ENCODE measurements at places on chromosomes 6 and 20.

DNA sequence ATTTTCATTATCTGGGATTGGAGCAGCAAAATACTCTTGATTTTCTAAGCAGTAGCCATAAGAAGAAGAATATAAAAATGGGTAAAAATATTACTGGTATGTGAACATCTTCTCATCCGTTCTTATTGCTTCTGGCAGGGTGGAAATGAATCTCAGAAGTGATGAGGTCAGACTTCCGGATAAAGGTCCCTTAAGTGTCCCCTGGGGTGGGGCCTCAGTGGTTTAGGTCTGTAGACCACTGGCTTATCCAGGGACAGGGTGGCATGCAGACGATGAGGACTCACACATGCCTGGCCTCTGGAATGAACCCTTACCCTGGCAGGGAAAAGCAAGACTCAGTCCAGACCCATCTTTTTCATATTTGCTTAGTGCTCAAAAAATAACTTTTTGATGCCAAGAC lies 143.3 kb downstream of the UST start:
- DNase-seq = no peak

DNA sequence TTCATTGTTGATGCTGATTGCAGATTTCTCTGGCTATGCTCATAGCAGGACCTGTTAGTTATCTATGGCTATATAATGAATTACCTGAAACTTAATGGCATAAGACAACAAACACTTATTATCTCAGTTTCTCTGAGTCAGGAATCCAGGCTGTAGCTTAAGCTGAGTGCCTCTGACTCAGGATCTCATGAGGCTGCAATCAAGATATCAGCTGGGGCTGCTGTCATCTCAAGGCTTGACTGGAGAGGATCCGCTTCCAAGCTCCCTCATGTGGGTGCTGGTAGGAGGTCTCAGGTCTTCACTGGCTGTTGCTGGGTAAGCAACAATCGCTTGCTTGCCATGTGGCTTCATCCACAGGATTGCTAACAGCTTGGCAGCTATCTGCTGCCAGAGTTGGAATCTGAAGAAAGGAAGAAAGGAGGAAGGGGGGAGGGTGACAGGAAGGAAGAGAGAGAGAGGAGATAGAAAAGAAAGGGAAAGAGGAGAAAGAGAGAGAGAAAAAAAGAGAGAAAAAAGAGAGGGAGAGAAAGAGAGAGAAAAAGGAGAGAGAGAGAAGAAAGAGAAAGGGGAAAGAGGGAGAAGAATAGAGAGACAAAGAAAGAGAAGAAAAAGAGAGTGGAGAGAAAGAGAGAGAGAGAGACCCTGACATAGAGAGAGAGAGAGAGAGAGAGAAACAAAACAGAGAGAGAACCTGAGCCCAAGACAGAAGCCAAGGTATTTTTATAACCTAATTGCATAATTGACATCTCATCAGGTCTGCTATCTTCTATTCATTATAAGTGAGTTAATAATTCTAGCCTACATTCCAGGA lies 579.0 kb upstream of the BTBD3 start:
- DNase-seq = no peak

DNA sequence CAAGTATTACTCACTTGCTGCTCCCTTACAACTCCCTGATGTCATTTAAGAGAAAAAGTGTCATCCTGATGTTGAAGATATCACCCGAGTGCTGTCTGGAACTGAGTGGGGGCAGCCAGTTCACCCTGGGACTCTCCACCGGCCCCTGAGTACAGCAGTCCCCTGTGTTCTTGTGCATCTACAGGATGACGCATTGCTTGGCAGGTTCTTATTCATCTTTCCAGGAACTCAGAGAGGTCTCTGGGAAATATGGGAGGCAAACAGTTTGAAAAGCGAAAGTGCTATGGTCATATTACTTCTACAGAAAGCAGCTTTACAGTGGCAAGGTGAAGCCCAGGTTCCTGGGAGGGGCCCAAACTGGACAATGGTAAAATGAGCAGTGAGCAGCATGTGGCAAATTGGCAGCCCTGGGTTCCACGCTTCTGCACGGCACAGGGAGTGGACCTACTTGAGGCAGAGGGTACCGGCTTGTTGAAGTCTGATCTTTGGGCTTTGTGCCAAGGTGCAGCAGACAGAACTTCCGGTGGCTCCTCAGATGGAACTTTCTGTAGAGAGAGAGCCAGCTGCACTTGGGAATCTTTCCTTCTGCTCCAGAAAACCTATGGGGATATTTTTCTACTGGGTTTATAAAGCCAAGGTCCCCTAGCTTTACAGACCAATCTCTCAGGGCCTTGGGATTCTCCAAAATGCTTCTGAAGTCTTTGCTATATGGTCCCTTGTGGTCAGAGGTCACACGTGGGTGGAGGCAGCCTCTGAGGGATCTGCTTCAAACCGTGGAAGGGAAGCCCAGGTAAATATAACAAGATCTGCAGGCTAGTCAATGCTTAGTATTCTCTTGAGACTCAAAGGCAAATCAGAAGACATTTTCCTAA lies 128.3 kb downstream of the MAP3K7 start:
- peak; percentile 53 for DNase-seq

DNA sequence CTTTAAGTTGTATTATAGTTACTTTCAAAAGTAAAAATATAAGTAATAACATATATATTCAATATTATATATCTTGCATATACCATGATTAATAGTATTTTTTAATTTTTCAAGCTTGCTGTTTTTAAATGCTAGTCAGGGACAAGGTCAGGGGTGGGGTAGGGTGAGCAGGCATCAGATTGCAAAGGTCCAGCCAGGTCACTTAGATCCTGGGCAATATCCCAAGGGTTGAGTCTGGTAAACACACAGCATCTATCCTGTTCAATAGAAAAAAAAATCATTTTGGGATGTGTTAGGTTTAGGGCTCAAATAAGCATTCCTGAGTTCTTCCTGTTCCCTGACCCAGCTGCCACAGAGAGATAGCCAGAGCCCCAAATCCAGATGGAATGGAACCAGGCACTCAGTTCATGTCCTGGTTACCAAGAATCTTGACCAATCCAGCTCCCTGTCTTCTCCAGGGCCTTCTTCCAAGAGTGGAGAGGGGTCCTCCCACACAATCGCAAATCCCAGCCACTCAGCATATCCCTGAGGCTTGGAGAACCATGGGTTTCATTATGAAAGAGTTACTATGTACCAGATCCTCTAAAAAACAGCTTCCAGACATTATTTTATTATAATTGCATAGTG lies 134.9 kb upstream of the TOP1 start:
- no peak for DNase-seq

DNA sequence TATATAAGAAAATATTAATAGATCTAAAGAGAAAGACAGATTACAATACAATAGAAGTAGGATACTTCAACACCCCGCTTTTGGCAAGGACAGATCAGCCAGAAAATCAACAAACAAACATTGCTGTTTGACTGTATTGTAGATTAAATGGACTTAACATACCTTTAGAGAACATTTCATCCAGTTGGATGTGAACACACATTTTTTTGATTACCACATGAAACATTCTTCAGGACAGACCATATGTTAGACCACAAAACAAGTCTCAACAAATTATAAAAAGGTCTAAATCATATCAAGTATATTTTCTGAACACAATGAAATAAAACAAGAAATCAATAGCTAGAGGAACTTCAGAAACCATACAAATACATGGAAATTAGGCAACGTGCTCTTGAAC lies 148.2 kb downstream of the TRMT11 start:
- DNase-seq = no peak

DNA sequence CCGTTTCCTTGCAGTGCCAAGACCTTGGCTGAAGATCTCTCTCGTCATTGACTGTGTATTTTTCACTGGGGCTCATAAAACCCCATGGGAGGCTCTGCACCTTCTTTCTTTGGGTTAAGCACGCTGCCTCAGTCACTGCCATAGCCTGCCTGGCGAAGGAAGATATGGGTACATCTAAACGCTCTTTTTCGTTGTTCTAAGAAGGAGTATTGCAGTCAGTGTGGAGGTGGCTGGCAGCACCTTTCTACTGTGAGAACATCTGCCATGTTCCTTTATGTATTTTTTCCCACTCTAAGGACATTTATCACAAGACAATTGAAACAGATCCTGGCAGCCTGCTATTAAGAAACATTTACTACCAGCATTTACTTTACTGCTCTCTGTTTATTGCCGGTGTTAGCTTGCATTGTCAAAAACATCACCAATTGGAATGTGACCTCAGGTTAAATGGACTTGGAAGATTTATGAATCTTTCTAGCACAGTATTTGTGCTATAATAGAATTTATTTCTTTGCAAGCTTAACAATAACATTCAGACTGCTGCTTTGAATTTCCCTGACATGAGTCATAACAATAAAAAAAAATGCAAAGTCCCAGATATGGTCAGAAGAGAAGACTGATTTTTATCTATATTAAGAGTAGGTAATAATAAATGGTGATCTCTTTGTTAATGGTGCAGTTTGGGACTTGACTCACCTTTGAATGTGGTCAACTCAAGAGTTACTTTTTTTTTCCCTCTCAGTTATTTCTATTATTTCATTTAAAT lies 62.2 kb upstream of the CLDN20 start:
- no peak for DNase-seq

GRCh38 chr6:64520050-64520449 lies 884.4 kb downstream of the PHF3 start:
- DNase-seq = no peak

GRCh38 chr6:82015043-82015442 lies 232.5 kb downstream of the IBTK start:
- no peak for DNase-seq

DNA sequence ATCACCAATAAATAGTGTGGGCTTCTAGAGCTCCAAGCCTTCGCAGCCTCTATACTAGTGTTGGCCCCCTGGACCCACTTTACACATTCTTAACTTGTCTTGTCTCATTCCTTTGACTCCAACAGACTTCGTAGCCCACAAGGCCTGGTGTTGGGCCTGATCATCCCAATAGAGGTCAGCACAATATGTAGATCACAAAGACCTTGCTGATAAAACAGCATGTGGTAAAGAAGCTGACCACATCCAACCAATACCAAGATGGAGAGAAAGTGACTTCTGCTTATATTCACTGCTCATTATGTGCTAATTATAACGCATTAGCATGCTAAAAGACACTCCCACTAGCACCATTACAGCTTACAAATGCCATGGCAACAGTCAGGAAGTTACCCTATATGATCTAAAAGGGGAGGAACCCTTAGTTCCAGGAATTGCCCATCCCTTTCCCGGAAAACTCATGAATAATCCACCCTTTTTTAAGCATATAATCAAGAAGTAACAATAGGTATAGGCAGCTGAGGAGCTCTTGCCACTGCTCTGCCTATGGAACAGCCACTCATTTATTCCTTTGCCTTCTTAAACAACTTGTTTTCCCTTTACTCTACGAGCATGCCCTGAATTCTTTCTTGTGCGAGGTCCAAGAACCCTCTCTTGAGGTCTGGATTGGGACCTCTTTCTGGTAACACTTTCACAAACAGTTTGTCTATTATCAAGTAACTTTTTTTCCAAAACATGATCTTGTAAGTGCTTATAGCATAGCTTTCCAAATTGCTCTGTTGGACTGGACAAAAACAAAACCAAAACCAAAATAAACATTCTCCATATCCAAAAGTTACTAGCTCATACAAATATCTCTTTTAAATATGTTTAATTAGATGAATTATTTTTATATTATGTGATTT lies 54.6 kb upstream of the ECHDC1 start:
- DNase-seq = no peak

DNA sequence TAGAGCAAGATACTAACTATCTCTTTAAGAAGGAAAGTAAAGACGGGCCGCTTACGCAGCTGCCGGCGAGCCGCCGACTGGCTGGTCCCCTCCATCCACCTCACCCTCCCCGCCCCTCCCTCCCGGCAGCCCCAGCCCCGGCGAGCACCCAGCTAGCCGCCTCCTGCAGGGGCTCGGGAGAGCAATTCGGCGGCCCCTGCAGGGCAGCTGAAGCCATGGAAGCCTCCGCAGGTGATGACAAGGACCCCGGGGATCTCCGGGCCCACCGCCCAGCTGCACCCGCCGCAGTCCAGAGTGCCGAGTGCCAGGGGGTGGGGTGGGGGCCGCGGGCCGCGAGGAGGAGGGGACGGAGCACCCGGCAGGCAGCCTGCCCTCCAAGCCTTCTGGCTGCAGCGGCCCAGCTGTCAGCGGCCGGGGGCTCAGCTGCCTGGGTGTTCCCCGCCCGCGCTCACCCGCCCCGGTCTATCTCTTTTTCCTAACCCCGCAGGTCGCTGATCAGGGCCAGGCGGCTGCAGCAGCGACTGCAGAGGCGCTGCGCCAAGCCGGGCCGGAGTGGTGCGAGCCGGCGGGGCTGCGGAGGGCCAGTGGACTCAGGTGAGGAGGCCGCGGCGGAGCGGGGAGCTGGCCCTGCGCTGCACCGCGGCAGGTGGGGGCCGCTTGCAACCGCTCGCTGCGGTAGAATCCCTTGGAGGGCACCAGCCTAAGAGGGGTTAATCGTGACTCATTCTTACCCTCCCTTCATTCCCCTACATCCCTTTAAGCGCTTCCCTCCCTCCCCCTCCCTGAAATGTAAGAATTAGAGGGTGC lies at the start of gene SNPH:
Gene SNPH, plus strand, starts transcription at position 128 of the 807 bp plus-strand sequence. CDS start 29,946 bp downstream, outside the sequence.
- DNase-seq = peak; percentile 53

DNA sequence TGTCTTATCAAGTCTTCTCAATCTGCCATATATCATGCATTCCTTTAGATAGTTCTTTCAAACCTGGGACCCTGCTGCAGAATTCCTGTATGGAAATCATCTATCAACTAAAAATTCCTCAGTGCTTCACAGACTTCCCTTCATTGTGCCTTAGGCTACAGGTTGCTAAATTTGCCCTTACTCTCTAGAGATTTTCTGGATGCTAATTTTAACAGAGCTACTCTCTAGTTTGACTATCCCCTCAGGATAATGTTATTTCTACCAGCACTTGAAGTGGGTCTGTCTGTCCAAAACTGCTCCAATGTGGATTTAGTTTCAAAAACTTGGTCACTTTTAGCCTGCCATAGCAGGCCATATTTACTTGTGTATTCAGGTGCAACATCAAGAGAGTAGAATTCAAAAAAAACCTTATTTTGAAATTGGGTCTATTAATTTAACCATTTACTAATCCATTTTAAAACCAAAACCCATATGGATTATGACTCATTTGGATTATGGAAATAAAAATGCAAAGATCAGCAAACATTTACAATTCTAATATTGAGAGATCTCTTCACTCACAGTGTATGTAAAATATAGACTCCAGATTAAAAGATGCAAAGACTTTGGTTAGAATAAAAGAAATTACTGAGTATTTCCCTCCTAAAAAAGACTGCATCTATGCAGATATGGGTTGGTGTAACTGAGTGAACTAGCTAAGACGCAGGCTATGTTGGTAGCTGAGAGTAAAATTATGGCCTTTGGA lies 13.9 kb upstream of the COX7A2 start:
- no peak for DNase-seq

- DNase-seq = no peak
These were observed 363.5 kb downstream of the ESR1 start for GRCh38 chr6:152170702-152171667.

GRCh38 chr6:47023573-47023972 lies 18.6 kb downstream of the ADGRF1 start:
- no peak for DNase-seq

DNA sequence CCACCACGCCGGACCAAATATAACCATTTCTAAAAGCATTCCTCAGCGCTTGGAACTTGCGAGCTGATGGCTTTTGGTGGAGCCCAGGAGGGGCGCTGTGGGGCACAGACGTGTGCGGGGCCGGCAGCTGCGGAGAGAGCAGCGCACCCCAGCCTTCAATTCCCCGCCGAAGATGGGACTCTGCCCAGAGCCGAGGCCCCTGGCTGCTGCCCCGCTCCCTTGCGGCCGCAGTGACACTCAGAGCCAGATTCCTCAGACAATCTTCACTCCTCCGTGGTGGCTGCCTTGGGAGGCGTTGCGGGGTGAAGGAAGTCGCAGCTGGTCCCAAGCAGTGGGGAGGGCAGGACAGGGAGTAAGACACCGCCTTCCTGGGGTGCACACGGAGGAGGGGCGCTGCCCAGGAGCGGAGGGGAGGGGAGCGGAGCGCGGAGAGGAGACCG lies 87.7 kb downstream of the TMEM242 start:
- DNase-seq = no peak
